ENCODE measurements at places on chromosomes 16 and 17.

- DNase-seq, result no peak
These were observed 41.9 kb downstream of the PIGL start for GRCh38 chr17:16258901-16259300.

GRCh38 chr17:19796457-19796856 is 48.4 kb upstream of the ALDH3A1 start:
- no peak for DNase-seq

GRCh38 chr17:77885678-77886386 is 72.7 kb upstream of the TNRC6C start:
- no peak for DNase-seq

GRCh38 chr16:88705801-88706228 is 393 bp downstream of the RNF166 start:
- no peak for DNase-seq

DNA sequence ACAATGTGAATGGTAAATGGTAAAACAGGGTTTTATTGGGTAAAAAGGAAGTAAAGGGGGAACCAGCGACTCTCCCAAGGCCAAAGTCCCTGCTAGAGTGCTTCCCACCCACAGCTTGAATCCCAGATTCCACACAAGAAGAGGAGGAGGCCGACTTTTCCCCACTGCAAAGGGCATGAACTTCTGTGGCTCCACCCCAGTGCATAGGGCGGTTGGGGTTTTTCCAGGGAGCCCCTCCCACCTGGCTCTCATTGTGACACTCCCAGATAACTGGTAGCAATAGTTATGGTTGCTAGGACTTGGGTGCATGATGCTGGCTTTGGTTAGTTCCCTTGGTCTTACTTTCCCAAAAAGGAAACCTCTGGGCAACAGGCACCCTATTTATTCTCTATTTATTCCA is 666.0 kb upstream of the CA10 start:
- DNase-seq, result no peak

Data from AG04449 (cell line).